Retina (tissue), 1 donor: ENCODE measurements at places on chromosomes 11 and 22.

- DNase-seq, result no peak
These were observed 312.3 kb downstream of the FAT3 start for GRCh38 chr11:92536883-92537282.

- DNase-seq, result peak; percentile 55
These were observed at the start of gene MYOD1 for GRCh38 chr11:17719028-17719937. MYOD1 (plus strand) TSS chr11:17719571; CDS start chr11:17719783, 212 bp downstream.

GRCh38 chr22:24428751-24429410, 1.5 kb downstream of the ADORA2A start:
- DNase-seq, result no peak

DNA sequence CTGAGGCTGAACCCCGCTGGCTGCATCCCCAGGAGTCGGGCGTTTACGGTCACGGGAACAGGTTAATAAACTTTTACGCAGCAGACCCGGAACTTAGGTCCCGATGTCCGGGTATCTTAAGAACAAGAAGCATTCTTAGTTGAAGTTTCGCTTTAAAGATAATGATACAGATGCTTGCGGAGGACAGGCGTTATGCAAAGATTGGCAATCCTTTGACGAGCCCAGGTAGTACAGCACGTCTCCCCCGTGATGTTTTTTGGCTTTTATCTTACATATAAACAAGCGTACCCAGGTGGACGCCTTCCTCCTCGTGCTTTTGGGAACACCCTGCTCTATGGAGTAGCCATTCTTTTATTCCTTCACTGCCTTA, 871 bp upstream of the TOLLIP start:
- DNase-seq, result no peak

DNA sequence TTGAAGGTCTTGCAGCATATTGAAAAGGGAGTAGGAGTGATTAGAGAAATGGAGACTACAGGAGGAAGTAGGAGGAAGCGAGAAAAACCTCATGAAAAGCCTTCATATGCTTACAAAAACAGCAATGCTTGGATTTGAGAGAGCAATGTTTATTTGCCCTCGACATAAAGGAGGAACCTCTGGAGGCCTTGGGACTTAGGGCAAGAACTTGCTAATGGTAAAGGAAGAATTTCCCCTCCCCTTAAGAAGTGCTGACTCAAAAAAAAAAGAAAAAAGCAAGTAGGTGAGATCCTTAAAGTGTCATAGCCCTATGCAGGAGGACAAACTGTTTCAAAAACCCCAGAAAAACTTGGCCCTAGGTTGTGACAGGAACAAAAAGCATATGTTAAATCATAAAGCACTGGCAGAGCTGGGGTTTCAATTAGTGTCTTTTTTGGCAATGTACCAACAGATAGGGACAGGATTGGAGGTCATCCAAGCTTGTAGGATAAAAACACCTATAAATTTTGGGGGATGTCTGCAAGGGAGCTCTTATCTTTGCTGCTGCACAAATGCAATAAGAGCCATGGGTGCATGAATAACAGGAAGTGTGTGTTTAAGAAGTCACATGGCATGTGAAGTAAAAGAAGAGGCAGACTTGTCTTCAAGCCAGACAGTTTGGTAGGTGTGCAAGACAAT, 4.9 kb downstream of the GLYAT start:
- no peak for DNase-seq

DNA sequence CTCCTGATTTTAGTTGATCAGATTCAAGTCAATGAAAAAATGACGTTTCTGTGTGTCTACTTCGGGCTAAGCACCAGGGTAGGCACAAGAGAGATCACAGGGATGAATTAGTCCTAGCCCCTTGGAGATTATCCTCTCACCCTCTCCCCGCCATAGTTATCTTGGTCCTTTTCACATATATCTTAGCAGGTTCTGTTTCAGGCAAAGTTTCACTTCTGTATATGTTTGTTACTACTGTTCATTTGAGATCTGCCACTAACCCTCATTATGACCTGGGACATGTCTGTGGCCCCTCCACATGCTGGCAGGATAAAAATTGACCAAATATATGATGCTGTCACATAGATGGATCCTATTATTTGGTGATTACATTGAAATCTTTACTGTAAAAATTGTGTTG, 186.1 kb downstream of the AASDHPPT start:
- DNase-seq, result no peak

GRCh38 chr11:120505801-120506425, 5.6 kb upstream of the GRIK4 start:
- no peak for DNase-seq

- no peak for DNase-seq
These were observed 67.7 kb downstream of the SPON1 start for GRCh38 chr11:14029971-14030920.

DNA sequence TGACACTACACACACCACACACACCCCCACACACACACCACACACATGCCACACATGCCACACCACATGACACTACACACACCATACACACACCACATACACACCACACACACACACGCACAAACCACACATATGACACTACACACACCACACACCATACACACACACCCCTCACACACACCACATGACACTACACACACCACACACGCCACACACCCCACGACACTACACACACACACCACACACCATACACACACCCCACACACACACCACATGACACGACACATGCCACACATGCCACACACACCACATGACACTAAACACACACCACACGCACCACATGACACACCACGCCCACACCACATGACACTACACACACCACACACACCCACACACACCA, 101.8 kb upstream of the ASPHD2 start:
- DNase-seq, result no peak

DNA sequence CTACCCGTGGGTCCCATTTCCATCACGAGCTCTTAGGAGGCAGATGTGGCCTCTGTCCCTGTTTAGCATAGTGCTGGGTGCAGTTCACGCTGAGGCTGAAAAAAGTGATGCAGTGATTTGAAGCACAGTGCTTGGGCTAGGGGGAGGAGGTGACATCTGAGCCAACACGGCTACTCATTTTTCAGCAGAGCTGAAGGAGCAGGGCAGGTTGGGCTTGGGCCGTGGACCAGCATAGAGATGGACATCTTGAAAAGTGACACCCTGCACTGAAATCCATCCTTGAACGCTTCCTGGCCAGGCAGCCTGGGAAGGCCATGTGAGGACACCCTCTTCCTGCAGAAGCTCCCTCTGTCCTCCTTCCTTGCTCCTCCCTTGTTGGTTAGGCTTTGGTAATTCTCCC, 66.4 kb downstream of the ADAMTS15 start:
- no peak for DNase-seq

DNA sequence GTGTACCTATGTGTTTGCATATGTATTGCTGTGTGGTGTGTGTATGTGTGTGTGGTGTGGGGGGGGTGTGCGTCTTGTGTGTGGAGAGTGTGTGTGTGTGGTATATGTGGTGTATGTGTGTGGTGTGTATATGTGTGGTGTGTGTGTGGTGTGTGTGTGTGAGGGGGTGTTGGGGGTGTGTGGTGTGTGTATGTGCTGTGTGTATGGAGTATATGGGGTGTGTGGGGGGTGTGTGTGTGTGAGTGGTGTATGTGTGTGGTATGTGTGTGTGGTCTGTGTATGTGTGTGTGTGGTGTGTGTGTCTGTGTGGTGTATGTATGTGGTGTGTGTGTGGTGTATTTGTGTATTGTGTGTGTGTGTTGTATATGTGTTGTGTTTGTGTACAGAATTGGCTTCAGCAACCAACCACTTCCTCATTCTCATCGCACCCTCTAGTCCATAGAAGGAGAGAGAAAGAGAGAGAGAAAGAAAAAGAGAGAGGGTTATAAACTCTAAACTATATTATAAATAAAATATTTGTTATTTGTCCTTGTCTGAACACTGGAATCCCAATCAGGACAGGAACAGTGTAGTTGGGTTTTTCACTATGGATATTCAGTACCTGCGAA, 13.7 kb downstream of the SAA4 start:
- DNase-seq, result no peak

GRCh38 chr11:16160146-16160545, 196.2 kb downstream of the SOX6 start:
- no peak for DNase-seq

DNA sequence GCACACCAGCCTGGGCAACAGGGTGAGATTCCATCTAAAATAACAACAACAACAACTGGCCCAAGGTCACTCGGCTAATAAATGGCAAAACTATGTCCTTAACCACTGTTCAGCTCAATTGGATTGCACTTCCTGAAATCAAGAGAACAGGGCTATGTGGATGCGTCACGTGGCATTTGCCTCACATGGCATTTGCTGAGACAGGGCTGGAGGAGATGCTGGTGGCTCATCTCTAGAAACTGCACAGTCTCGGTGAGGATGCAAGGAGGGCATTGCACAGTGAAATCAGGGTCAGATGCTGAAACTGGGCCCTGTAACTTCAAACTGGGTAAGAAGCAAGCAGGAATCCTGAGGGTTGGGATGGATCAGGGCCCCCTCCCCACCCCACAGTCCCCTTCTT, 171.9 kb downstream of the BUD13 start:
- no peak for DNase-seq

- DNase-seq, result no peak
These were observed 33.3 kb downstream of the DENND5A start for GRCh38 chr11:9231848-9232177.

DNA sequence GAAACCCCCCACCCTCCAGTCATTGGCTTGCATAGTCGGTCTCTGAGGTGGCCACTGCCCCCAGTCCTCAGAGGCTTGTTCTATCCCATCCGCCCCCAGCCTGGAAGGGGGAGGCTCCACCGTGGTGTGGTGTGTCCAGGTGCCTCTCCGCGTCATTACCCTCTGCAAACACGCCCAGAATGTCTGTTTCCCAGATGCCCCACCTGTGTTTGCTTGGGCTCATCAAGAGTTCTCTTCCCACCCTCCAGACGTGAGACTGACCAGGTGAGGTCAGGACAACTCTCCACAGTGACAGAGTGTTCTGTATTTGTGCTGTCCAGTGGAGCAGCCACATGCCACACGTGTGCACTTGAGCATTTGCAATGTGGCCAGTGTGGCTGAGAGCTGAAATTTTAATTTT, 24.9 kb downstream of the LRRC10B start:
- DNase-seq, result no peak

- DNase-seq, result no peak
These were observed 24.7 kb upstream of the ANGPTL5 start for GRCh38 chr11:101940901-101941520.

DNA sequence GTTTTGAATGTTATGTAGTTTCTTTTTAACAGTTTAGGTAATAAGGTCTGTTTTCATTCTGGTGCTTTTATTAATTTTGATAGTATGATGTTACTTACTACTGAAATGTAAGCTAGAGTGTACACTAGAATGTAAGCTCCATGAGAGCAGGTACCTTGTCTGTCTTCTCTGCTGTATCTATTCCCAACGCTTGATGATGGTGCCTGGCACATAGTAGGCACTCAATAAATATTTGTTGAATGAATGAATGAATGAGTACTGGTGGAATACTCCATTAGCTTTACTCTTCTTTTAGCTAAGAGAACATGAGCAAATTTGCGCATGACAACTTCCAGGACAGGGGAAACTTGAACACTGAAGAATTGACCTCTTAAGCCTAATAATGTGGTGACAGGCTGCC, 6.6 kb upstream of the NAT10 start:
- no peak for DNase-seq

- DNase-seq, result no peak
These were observed 184.6 kb upstream of the CARD18 start for GRCh38 chr11:105324156-105324555.

DNA sequence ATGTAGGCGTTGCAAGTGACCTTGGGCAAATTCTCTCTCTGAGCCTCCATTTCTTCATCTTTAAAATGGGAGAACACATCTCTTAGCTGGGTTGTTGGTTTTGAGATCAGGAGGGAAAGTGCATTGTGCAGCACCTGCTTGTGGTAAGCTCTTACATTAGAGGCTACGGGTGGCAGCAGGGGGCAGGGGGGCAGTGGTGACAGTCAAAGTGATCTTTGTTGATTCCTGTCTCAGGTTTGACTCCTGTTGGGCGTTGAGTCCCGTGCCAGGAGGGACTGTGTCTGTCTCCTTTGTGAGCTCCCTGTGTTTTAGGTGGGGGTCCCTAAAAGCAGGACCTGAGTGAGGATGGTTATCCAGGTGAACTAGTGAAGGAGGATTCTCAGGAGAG, 101.7 kb downstream of the TP53I11 start:
- DNase-seq, result no peak

DNA sequence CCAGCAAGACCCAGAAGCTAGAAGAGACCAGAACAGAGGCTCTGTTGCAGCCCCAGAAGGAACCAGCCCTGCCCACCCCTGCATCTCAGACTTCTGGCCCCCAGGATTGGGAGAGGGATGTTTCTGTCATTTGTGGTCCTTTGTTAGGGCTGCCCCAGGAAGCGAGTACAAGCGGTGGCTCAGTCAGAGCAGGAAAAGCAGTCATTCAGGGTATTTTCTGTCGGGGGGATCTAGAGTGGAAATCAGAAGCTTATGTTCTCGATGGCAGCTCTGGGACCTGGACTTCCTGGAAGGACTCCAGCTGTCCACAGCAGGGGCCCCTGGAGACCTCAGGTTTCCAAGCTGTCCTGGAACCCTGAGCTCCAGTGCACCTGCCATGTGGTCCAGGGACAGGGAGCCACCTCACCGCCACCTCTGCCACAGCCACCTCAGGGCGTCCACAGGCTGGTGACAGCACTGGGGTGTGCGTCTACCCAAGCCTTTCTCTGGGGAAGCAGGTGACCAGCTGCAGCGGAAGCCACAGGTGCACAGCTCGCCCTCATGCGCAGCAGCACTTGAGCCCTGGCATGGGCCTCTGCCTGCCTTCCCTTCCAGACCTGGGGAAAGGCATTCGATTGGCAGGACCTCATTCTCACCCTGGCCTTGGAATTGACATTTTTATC, 2.6 kb downstream of the KRTAP5-5 start:
- DNase-seq, result no peak

DNA sequence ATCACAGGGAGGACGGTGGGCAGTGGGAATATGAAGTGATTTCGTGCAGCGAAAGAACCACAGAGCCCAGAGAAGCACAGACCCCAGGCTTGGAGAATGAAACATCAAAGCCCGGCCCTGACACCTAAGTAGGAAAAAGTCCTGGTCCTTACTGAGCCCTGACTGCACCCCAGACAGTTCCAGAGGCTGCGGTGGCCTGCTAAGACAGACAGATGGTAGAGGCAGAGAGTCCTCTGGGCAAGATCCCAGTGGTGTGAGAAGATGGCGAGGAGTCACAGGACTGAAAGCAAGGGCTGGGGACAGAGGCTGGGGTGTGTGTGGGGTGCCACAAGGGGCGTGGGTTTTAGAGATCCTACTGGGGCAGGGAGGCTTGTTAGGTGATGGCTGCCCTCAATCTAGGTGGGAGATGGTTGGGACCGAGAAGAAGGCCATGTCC, 3.7 kb downstream of the CBX6 start:
- DNase-seq, result no peak

GRCh38 chr11:118634431-118635236, 27.2 kb downstream of the PHLDB1 start:
- no peak for DNase-seq

DNA sequence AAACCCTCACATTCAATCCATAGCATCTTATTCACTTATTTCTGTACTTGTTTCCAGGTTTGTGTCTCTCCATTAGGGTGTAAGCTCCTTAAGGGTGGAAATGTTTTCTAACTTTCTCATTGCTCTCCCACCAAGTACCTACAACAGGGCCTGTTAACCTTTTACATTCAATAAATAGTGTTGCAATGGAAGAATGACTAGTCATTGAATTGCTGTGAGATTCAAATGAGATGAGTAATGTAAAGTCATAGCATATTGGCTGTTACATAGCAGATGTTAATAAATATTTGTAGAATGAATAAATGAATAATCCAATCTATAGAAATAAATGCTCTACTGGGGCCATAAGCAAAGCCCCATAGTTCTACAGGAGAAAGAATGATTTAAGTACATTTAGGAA, 75.4 kb upstream of the DDI1 start:
- DNase-seq, result no peak

- DNase-seq, result no peak
These were observed 13.5 kb downstream of the ACO2 start for GRCh38 chr22:41482319-41482935.

- no peak for DNase-seq
These were observed 4.9 kb downstream of the PTDSS2 start for GRCh38 chr11:454801-455565.
